ENCODE measurements at places on chromosomes 11 and 22.

DNA sequence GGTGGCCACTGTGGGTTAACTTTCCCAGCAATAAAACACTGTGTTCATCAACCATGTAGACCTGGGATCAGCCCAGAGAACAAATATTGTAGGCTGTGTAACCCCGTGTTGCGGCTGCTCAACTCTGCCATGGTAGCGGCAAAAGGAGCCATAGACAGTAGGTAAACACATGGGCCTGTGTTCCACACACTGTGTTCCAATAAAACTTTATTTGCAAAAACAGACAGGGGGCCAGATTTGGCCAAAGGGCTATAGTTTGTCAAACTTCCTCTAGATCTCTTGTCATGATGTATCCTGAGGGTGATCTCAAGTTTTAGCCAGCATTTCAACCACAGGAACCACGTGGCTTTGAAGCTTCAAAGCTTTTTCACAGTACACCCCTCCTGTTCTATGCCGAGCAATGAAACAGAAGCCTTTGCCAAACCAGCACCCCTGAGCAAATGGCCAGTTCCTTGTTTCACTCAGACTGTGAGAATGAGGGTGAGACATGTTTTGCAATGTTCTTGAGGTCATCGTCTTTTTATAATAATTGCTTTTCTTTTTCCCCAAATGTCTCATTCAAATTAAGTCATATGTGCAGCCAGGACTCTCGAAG, 49.9 kb upstream of the FADD start:
- no peak for DNase-seq

- DNase-seq, result no peak
Measured at GRCh38 chr11:28878025-28878424, 769.8 kb downstream of the METTL15 start.

- DNase-seq, result no peak
Measured at GRCh38 chr11:129192150-129192549, at the start of gene ARHGAP32. TSS of gene ARHGAP32 (minus strand) at chr11:129192325. CDS start at chr11:129192198, 127 bp downstream.

- DNase-seq, result no peak
Measured at GRCh38 chr22:45860201-45860600, 116.8 kb downstream of the WNT7B start.

DNA sequence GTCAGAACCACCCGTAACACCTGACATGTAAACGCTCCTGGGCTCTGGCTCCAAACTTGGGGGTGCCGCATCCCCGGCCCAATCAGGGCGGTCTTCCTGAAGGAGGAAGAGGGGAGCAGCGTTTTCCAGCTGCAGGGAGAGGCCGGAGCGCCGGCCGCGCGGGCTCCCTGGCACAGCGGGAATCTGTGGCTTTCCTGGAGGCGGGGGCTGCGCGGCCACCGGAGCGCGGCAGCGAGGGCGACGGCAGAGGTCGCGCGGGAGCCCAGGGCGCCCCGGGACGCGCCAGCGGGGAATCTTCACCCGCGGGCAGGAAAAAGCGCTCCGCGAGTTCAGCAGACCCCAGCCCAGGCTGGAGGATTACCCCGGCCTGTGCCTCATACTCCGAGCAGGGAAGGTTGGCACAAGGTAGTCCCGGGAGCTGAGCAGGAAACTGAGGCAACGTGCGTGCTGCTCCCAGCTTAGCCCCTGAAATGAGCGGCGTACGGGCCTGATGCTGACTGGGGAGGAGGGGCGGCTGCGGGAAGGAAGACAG, 600 bp upstream of the ESAM start:
- DNase-seq, result no peak

All from renal pelvis (tissue), 12 donors.